Omental fat pad (tissue), 4 donors: ENCODE measurements at places on chromosomes 16 and 17. TPM values are rescaled to one million over a fixed set of nuclear protein-coding genes. Genes with fewer than 3 reads are reported as not detected.

DNA sequence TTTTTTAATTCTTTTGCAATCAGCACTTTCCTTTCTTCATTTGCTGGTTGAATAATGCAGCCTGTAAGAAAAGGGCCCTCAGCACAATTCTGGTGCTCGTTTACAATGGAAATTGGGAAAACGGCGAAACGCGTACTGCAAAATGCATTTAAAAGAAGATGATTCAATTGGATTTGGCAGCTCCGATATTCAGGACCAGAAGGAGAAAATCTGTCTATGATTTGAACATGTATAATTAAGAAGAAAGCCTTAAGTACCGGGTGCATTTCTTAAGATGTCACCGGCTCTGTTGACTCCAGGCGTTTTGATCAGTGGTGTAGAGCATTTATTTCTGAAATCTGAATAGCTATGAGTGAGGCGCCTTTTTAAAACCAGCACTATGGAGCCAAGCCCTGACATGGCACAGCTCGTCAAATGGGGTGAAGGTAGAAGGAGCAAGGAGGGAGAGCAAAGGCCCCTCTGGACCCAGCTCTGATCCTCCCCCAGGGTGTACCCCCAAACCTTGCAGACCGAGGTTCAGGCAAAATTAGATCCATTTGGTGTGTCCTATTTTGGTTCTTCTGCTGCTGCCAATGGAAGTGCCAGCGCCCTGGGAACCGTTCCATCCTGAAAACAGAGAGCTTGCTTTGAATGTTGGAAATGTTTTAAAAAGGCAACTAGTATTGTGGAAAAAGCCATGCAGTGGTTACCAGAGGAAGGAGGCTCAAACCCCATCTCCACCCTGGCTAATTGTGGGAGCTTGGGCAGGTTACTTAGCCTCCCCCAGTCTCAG is 161.4 kb upstream of the RPL38 start:
- DNase-seq: no peak

DNA sequence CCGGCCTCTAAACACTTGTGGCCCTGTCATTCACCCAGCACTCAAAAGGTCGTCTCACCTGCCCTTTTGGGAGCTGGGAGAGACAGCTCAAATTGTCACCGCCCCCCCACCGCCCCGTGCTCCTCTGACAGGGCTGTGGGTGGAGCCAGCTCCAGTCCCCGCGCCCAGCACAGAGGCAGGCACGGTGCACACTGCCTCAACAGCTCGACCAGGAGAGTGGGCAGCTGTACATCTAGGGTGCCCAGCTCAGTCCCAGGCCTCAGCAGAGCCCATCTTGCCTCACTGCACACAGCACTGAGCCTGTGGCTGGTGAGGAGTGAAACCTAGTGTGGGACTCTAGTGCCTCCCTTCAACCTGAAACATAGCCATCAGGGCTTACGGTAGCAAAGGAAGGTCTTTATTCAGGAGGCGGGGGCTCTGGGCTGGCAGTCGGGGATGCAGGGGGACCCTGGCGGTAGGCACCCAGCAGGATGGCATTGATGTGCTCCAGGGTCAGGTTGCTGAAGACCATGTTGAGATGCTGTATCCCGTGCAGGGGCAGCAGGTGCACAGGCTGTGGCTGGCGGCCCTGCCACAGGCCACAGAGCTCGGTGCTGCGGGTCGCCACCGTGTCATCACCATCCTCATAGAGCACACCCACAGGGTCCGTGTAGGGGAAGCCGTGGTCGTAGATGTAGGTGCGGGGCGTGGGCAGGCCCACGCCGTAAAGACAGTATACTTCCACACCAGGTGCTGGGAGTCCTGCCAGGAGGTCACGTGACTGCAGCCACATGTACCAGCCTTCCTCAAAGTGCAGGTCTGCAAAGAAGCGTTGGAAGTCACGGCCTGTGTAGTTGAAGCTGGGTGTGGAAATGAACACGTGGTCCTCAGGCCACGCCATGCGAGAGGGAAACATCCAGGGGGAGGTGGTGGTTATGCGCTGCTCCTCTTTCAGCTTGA is 3.1 kb upstream of the PSMB10 start:
- DNase-seq: no peak

DNA sequence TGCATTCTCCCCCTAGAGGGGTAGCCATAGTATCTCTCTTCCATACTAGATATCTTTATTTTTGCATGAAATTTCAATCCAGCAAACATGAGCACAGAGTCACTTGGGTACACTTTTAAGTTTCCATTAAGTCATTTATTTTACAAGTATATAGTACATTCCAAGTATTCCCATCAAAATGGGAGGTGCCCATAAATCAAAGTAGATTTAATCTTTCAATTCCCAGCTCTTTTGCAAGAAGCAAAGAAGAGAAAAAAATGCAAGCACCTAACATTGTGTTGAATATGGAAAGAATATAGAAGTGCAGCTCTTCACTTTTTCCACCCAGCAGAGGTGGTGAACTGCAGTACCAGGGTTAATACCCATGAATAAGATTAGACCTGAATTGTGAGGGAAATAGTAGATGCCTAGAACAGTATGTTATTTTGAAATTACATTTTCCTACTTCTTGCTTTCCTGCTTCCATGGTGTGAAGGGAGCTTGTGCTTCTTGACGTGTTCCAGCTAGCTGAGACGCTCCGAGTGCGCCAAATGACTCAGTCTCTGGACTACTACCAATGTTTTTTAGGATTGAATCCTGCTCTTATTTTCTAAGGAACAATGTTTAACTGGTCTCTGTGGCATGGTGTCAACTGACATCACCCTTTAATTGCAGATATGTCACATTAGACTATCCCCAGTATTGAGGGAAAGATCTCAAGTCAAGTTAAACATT is 151.1 kb upstream of the MAF start:
- DNase-seq: no peak

GRCh38 chr16:87086575-87086974 is 230.6 kb downstream of the C16orf95 start:
- no peak for DNase-seq

GRCh38 chr17:76791053-76791980 is 53.4 kb downstream of the MFSD11 start:
- no peak for DNase-seq

DNA sequence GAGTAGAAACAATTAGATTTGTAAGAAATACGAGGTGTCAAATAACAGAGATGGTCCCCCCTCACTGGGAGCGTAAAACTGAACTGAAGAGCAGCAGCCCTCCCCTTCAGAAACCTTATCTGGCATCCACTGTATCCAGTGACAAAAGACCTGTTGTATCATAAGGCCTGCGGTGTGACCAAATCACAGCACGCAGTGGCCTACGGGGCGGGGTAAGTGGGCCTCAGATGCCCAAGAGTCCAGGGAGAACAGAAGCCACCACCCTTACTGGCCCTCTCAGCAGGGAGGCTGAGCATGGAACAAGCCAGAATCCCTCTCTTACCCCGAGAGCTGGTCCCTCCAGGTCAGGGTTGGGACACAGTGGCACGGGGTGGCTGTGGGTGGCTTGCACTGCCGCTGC is 5.5 kb downstream of the JMJD6 start:
- DNase-seq: no peak

Gene TEKT3
- total RNA-seq: not detected

Gene TEKT5
- total RNA-seq: not detected

Gene AGRP
- total RNA-seq: not detected

Gene SDR42E2
- total RNA-seq: not detected

Gene DVL2
- total RNA-seq: 22.7 TPM

Gene GPATCH8
- total RNA-seq: 25.7 TPM

Gene TEX14
- 1.3 TPM for total RNA-seq
